ENCODE measurements at places on chromosomes 12 and 14.
A peak's percentile ranks its signal among the peaks of the same experiment; 100 is the strongest.

- peak; percentile 10 for DNase-seq
These were observed 72.4 kb downstream of the TTC9 start for GRCh38 chr14:70714055-70714550.

DNA sequence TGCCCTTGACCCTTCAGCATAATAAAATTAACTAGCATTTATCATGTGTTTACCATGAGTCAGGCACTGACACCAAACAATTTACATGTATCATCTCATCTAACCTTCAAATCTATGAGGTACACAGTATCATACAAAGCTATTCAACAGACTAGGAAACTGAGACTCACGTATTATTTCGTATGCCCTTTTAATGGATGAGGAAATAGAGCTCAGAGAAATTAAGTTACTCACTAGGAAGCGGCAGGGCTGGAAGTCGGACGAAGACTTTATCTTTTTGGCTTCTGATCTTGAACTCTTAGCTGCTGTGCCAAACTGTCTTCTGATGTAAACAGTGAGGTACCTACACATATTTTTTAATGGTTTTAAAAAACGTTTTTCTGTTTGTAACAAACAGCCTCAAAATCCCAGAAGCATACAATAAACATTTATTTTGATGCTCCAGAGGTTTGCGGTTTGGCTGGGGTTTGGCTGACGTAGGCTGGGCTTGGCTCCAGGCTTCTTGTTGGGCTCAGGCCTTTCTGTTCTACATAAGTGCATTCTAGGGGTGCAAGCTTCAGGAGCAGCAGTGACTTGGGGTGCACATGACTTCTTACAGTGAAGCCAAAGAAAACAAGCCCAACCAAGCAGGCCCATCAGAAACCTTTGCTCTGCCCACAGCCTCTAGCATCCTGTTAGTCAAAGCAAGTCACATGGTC, 184.7 kb downstream of the TBX5 start:
- DNase-seq: no peak

- DNase-seq: no peak
These were observed 7.4 kb upstream of the KRT77 start for GRCh38 chr12:52710730-52711129.

DNA sequence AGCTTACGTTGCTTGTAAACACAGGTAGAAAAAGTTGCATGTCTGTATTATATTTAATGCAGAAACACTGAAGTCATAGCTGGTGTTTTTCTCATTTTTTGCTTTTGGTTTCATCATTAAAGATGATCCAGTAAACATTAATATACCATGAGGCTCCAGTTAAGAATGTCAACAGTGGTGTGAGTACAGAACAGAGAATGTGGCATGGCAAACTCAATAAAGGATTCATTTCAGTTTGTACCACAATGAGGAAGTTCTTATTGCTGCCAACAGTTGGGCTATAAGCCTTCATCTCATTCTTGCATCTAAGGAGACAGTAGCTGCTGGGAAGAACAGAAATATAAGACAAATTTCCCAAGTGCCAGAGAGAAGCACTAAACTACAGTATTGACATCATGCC, 72.1 kb upstream of the ST8SIA1 start:
- DNase-seq: no peak

GRCh38 chr12:40892528-40892927, 200.3 kb downstream of the CNTN1 start:
- no peak for DNase-seq

GRCh38 chr14:75170772-75171171, 5.6 kb downstream of the TMED10 start:
- no peak for DNase-seq

DNA sequence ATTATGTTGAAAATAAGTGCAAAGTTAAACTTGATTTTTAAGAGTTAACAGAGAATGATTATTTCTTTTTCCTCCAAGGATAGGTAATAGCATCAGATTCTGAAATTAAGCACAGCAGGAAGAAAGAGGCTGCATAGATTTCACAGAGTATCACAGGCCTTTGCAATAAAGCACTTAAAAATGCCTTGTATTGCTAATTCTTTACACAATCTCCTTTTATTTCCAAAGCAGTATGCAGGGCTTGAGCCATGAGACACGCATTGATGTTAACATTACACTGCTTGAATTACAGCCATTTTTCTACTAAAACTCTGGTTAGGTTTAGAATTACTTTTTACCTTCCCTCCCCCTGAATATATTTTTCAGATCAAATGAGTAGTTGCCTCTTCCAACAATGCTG, 398.3 kb downstream of the BCAT1 start:
- DNase-seq: no peak

- DNase-seq: no peak
These were observed 100.9 kb downstream of the EPS8 start for GRCh38 chr12:15688202-15688736.

DNA sequence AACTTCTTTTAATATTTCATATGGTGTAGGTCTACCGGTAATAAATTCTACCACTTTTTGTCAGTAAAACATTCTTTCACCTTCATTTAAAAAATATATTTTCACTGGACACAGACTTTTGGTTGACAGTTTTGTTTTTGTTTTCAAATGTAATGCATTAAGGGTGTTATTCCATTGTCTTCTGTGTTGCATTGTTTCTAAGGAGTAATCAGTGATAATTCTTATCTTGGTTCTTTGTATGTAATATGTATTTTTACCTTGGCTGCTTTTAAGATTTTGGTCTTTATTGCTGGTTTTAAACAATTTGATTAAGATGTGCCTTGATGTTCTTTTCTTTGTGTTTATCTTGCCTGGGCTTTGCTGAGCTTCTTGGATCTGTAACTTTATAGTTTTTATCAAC, 4.1 kb downstream of the MAP1LC3B2 start:
- DNase-seq: no peak

Measured in stimulated activated CD4-positive, alpha-beta T cell treated with anti-CD3 and anti-CD28 coated beads, Interleukin-4, amount 100 ng/mL, for 4 hours (primary cell).